ENCODE measurements at places on chromosomes 16 and 17.
A peak's percentile ranks its signal among the peaks of the same experiment; 100 is the strongest.

DNA sequence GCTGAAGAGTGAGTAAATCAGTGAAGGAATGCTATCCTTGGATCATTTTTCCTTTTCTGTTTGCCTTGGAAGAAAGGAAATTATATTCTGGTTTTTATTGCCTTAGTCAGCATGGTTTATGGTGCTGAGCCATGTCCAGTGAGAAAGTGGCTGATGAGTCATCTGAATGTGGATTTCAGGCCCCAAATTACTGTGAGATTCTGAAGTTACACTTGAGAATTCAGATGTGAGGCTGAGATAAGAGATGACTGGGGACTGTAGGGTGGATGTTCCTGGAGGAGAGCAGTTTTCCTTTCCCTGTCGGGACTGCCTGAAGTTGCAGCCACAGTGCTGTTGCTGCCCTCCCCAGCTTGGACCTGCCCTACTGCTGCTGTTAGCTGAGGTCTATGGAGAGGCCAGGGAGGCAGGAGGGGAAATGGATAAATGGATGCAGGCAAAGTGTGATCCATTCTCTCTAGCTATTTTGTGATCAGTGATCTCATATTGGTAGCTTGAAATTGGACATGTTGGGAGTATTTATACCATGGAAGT lies 4.2 kb upstream of the MAP3K14 start:
- no peak for DNase-seq

- no peak for DNase-seq
Measured at GRCh38 chr16:30722443-30722842, 23.5 kb downstream of the SRCAP start.

- no peak for DNase-seq
Measured at GRCh38 chr17:68353111-68353521, 61.8 kb downstream of the ARSG start.

- no peak for DNase-seq
Measured at GRCh38 chr17:19755821-19756510, 7.9 kb upstream of the ALDH3A1 start.

- DNase-seq, result no peak
Measured at GRCh38 chr16:1981398-1981836, at the start of gene NOXO1. NOXO1 (minus strand) TSS chr16:1981469; CDS start chr16:1981179, 290 bp downstream.

- DNase-seq, result peak; percentile 4
Measured at GRCh38 chr16:9139965-9140364, 48.5 kb downstream of the HAPSTR1 start.

GRCh38 chr17:51746421-51746820 lies 412.1 kb downstream of the CA10 start:
- no peak for DNase-seq

- DNase-seq, result no peak
Measured at GRCh38 chr17:79609673-79610645, 892 bp downstream of the RBFOX3 start.

GRCh38 chr17:35002876-35003551 lies 22.7 kb downstream of the LIG3 start:
- no peak for DNase-seq

- no peak for DNase-seq
Measured at GRCh38 chr16:71338632-71339031, 19.9 kb upstream of the CALB2 start.

DNA sequence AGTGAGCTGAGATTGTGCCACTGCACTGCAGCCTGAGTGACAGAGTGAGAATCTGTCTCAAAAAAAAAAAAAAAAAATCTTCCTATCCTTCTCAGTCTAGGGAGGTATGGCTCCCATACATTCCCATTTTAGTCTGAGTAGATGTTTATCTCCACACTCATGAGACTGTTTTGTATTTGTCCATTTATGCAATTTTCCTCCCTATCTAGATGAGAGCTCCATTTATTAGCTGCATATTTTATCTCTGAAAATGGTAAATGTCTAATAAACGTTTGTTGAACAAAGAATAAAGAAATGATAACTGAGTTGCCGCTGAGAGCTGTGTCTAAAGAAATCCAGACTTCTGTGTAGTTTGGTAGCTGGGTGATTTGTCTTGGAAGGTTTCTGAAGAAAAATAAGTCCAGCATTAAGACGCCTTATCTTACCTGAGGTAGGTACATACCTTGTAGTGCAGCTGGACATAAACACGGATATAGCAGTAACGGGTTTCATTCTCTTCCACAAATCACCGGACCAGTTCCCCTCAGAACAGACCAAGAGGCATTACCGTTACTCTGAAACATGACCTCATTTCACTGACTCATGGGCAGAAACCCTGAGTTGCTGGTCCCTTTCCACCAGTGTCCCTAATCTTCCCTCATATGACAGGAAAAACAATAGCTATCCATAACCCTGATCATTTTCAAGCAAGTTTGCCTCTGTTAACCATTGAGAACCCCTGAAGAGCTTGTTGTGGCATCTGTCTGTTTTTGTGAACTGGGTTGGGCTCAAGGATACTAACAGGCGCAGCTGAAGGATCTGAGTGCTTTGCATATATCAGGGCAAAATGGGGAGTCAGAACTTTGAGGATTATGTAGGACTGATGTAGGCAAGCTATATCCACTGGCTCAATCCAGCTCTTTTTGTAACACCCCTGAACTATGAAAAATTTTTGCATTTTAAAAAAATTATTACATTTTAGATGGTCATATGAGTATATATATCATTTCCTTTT lies 177.4 kb upstream of the XYLT1 start:
- no peak for DNase-seq

GRCh38 chr17:64390044-64390443 lies 616 bp downstream of the PECAM1 start:
- DNase-seq, result no peak

GRCh38 chr16:85553436-85554113 lies 59.5 kb upstream of the GSE1 start:
- DNase-seq, result peak; percentile 6

DNA sequence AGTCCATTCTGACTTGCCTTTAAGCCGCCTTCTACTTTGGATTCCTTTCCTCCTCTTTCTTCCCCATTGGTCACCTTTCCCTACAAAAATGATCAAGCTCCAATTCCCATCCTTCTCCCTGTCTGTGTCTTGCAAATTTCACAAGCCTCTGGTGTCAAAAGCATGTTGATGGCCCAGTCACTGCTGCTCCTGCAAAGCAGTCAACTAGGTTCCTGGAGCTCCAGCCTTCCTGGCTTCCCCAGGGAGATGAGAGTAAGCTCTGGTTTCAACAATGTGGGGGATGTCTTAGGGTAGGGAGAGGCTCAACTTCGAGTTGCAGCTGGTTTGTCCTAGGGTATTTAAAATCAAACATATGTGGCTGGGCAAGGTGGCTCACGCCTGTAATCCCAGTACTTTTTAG lies 36.1 kb upstream of the HELZ start:
- DNase-seq, result no peak

DNA sequence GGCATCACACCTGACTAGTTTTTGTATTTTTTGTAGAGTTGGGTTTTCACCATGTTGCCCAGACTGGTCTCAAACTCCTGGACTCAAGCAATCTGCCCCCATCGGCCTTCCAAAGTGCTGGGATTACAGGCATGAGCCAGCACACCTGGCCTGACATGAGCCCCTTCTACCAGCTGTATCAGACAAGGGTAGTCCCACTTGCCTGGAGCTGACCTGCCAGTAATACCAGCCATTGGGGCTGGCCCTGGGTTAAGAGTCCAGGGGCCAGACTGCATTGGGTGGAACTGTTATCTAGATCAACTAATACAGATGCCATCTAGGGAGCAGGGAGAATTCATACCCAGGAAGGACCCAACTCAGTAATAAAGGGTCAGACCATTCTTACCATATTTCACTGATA lies 28.1 kb downstream of the WSB1 start:
- no peak for DNase-seq

DNA sequence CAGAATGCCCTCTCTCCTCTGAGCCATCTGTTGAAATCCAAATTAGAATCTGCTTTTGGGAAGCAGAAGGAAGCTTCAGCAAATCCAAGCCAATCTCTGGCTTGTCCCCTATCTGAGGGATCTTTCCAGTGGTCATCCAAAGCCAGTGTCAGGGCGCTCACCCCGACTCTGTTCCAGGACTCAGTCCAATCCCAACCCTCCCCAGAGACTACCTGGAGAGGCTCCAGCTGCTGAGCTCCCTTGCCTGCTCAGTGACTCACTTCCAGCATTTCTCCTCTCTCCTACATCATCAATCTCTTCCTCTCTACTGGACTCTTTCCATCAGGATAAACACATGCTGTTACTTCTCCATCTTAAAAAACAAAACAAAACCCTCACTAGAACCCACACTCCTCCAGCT lies 2.4 kb downstream of the MATCAP1 start:
- DNase-seq, result no peak

- DNase-seq, result no peak
Measured at GRCh38 chr17:30805944-30806456, 18.5 kb downstream of the CRLF3 start.

DNA sequence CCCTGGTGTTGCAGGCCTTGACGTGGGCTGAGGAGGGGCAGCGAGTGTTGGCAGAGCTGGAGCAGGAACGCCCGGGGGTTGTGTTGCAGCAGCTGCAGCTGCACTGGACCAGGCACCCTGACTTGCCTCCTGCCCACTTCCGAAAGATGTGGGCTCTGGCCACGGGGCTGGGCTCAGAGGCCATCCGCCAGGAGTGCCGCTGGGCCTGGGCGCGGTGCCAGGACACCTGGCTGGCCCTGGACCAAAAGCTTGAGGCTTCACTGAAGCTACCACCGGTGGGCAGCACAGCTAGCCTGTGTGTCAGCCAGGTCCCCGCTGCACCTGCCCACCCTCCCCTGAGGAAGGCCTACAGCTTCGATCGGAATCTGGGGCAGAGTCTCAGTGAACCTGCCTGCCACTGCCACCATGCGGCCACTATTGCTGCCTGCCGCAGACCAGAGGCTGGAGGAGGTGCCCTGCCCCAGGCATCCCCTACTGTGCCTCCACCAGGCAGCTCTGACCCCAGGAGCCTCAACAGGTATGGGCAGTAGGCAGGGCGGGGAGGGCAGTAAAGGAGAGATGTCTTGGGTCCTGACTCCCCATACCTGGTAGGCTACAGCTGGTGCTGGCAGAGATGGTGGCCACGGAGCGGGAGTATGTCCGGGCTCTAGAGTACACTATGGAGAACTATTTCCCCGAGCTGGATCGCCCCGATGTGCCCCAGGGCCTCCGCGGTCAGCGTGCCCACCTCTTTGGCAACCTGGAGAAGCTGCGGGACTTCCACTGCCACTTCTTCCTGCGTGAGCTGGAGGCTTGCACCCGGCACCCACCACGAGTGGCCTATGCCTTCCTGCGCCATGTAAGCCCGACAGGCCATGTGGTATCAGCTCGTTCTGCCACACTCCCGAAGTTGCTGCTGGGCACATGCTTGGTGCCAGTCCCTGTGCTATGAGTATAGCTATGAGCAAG lies 5.6 kb downstream of the PLEKHG4 start:
- DNase-seq, result no peak

GRCh38 chr16:8924214-8924613 lies 39.5 kb downstream of the USP7 start:
- DNase-seq, result no peak

DNA sequence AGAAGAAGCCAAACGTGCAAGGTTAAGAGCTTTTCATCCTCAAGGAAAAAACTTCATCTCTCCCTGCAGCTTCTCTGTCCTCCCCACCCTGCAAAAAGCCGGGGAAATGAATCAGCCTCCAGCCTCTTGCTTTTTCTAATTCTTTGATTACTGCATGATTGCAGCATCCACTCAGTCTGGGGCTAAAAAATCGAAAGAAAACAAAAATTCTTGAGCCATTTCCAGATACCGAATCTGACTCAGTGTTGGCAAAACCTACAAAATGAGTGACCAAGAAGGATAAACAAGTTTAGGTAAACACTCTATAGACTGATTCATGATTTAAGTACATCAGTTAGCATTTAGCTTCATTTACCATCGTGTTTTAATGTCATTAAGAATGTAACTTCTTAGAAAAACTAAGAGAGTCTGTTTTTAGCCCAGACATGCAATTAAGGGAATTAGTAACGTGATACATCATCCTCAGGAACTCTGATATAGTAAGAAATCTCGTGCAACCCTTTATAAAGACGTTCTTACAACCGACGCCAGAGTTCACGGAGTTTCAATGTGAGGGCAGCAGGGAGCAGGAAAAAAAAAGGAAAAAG lies 287.3 kb upstream of the FOXF1 start:
- DNase-seq, result no peak

GRCh38 chr17:55063885-55064874 lies 95.6 kb downstream of the STXBP4 start:
- no peak for DNase-seq

GRCh38 chr16:82301146-82301755 lies 131.2 kb upstream of the MPHOSPH6 start:
- no peak for DNase-seq

DNA sequence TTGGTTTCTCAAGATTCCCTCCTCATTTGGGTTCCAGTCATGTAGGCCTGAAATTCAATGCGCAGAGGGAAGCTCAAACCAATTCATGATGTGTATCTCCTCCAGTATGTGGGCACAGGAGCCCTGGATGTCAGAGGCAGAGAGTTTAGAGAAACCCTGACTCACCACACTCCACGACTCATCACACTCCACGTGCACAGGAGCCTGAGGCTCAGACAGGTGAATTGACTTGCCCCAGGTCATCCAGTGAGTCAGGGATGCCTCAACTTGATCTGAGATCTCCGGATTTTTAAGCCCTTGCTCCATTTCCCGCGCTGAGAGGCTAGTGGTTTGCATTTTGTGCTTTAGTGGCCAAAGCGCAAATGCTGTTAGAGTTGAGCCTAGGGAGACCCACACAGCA lies 183.9 kb downstream of the HAPSTR1 start:
- no peak for DNase-seq

- DNase-seq, result no peak
Measured at GRCh38 chr17:1095090-1095852, 84.5 kb downstream of the ABR start.
